ENCODE measurements at places on chromosomes 4 and X.

- no peak for DNase-seq
Measured at GRCh38 chr4:147778942-147779341, 47.1 kb downstream of the ARHGAP10 start.

DNA sequence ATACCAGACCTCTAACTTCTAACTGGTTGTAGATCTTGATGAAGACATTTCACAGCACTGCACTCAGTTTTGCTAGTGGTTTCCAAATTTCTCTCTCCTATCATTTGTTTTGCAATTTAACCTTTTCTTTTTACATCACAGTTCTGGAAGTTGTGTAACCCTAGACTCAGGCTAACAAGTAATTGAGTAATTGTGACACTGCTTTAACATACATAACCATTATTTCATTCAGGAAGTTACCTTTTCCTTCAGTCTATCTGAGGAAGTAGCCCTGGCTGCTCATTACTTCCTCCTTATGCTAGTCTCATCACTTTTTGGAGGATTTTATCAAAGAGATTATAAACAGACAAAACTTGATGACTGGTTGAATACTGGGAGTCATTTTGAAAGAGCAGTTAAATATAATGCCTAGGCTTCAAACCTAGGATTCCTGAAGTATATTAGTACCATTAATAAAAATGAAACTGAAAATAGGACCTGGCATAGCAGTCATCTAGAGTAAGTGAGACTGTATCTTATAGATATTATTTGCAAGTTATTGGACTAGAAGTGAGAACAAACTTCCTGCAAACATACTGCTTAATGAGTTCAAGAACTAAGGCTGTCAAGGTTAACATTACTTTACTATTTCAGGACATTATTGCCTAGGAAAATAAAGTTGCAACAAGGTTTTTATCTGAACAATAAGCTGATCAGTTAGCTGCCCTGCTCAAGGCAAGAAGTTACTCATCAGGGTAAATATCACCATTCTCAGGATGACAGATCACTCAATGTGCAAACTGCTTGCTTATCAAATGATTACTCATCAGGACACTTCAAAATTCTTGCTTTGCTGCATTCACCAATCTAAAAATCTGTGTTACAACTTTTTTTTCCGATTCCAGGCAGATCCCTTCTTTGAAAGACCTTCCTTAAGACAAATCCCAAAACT lies 25.6 kb upstream of the TEX13C start:
- no peak for DNase-seq

- no peak for DNase-seq
Measured at GRCh38 chr4:77465271-77465670, 140.3 kb upstream of the CXCL13 start.

DNA sequence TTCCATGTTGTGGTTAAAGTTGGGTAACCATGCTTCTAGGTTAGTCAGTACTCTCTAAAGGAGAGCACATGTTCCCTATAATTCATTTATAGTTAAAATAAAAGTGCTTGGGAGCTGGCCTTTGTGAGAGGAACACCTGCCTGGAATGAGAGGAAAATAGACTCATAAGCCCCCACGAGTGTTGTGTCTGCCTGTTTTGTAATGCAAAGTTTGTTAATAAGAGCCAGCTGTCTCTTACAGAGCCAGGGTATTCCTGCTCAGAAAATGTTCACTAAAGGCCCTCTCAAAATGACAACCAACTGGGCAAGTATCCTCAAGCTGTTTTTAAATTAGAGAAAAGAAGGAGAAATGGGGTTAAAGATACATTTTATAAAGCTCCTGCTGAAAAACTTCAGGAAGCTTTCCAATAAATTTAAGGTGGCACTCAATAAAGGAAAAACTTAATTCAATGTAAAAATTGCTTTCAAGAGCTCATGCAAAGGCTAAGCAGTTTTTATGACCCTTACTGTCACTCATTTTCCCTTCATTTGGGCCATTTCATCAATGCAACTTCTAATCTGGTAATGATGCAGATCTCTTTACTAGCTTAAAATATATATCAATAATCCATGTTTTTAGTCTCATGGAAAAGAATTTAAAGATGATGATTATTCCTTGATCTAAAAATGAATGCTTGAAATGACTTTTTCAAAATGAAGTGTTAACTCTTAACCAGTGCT lies 793.6 kb downstream of the STPG2 start:
- DNase-seq, result no peak

DNA sequence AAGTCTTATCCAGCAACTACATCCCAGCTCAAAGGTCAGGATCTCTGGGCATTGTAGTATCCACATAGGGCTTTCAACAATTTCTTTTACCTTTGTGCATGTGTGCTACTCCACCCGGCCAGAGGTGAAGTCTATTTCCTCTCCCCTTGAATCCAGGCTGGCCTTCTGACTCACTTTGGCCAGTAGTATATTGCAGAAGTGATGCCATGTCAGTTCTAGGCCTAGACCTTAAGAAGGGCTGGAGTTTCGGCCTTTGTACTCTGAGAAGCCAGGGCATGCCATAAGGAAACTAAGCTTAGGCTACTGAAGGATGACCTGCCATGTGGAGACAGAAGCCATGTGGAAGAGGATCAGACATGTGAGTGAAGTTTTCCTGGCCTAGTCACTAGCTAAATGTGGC lies 191.2 kb upstream of the ATP6AP2 start:
- DNase-seq, result no peak

- no peak for DNase-seq
Measured at GRCh38 chrX:129981200-129981553, 1.3 kb upstream of the BCORL1 start.

GRCh38 chr4:124918559-124919122 lies 206.1 kb upstream of the ANKRD50 start:
- no peak for DNase-seq

GRCh38 chr4:181896614-181897013 lies 346.6 kb upstream of the TENM3 start:
- DNase-seq, result no peak

DNA sequence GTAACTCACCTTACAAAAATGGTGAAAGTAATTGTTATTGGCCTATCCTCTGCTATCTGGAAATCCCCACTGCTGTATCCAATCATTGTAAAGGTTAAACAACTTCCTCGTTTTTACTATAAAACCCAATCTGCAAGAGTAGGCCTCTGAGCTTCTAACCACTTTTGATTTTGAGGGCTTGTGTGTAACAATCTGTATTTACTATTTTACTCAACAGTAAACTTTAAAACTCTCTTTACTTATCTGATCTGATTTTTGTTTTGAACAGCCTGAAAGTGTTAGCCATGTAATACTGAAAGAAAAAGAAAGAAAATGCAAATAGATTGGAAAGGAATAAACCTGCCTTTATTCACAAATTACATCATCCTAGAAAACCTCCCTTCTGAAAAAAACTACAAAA lies 63.1 kb downstream of the SLC10A7 start:
- no peak for DNase-seq

- no peak for DNase-seq
Measured at GRCh38 chr4:24924309-24924781, 11.5 kb upstream of the CCDC149 start.

DNA sequence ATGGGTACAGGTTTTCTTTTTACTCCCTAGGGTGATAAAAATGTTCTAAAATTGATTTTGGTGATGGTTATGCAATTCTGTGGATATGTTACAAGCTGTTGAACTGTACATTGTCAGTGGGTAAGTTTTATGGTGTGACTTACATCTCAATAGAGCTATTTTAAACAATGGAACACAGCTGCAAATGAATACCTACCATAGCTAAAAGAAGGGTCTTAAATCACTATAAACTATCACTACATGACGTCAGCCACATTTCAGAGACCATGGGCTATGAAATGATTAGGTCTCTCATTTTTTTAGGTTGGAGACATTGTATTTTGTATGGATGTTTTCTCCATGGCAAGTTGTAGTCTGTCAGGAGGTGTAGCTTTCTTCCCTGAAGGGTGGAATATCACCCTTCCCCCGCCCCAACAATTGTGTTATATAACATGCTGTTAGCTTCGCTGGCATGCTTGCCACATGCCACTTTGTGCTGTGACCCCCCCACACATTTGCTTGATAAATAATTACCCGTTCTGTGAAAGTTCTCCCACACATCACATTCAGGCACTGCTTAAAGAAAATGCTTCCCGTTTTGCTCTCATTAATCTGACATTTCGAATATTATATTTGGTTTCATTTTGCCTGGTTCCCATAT lies 159.7 kb downstream of the ARHGAP10 start:
- DNase-seq, result no peak

- DNase-seq, result no peak
Measured at GRCh38 chr4:82433791-82434190, 3.4 kb downstream of the ENOPH1 start.

GRCh38 chr4:159222043-159222552 lies 119.2 kb downstream of the RAPGEF2 start:
- no peak for DNase-seq

DNA sequence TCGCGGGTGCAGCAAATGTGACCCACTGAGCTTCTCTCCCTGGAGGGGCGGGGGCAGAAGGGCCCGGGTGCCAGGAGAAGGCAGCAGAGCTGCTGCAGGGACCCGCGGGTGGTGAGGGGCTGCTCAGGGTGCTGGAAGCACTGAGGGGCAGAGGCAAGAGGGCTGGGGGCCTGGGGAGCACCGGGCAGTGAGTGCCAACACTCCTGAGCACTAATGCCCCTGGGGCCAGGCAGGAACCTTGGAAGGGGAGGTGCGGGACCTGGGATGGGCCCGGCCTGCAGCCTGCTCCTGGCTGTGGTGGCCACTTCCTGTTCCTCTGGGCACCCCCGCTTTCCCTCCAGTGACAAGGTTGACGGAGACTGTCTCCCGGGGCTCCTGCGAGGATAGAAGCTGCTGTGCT lies 66.5 kb upstream of the ADRA2C start:
- DNase-seq, result no peak

DNA sequence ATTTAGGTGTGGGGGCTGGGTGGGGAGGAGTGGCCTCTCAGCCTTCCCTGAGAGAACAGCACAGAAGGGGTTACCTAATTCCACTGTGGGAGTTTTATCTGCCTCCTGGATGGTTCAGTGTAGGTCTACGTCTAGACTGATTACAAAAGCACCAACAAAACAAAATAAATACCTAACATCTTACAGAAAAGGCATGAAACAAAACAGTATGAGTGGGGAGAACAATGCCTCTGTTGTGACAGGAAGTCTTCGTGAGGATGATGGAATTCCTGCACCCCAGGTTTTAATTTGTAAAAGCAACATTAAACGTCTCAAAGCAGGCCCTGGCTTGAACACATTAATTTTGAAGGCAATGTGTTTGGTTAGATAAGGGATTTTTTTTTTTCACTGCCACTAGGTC lies 112.1 kb upstream of the GPC4 start:
- DNase-seq, result no peak

GRCh38 chrX:153642655-153643430 lies 4.2 kb upstream of the DUSP9 start:
- DNase-seq, result no peak

DNA sequence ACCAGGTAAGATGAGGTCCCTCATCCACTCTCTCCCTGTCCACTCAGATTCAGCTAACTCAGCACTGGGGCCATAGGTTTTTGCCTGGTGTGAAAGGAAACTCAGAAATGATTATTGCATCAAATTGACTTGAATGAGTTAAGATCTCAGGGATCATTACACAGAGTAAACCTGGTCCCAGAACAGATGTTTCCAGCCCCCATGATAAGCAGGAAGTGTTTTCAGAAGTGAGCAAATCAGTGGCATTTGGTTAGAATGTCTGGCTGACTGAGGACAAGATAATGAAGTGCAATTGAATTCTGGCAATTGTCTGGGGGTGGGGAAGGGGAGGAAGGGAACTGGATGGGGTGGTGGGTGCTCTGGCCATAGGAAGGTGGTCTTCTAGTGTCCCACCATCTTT lies 108.0 kb downstream of the CHIC2 start:
- no peak for DNase-seq

DNA sequence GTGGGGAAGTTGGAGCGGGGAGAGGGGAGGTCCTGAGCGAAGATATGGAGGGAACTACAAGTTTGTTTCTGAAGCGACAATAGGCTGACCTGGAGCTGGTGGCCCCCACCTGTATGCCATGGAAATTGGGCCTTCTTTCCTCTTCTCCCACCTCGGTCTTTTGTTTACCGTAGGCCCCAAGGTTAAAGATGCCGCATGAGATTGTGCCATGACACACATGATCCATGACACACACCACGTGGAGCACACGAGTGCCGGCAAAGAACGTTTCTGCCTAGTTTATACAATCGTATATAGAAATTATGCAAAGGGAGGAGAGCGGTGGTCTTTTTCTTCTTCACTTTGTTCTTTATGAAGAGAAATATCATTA lies 408 bp downstream of the TMEM33 start:
- peak; percentile 43 for DNase-seq

GRCh38 chr4:31917334-31917733 lies 1197.2 kb downstream of the PCDH7 start:
- no peak for DNase-seq

- no peak for DNase-seq
Measured at GRCh38 chr4:26083987-26084386, 170.0 kb downstream of the SMIM20 start.

DNA sequence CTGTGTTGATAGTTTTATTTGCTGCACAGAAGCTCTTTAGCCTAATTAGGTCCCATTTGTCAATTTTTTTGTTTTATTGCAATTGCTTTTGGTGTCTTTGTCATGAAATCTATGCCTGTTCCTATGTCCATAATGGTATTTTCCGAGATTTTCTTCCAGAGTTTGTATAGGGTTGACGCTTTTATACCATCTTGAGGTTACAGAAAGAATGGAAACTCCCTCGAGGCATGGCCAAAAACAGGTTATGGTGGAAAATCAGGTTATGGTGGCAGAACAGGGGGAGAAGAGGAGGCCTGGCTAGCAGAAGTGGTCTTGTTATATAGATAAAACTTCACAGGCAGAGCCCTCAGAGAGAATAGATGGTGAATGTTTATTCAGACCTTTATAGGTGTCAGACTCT lies 21.6 kb downstream of the OPHN1 start:
- DNase-seq, result no peak

DNA sequence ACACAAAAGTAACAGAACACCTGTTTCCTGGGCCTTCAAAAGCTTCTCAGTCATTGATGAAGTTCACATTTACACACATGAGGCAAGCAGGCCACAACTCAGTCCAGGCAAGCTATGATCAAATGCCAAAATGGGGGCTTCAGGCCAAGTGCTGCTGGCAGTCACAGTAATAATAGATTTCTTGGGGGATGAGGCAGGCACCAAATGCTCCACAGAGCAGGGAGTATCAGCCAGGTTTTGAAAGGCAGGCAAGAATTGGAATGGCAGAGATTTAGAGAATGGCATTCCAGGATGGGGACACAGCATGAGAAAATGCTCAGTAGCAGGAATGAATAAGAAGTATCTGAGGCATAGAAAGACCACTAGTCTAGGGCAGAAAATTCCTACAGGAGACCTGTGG lies 52.8 kb downstream of the GRIA3 start:
- DNase-seq, result no peak

DNA sequence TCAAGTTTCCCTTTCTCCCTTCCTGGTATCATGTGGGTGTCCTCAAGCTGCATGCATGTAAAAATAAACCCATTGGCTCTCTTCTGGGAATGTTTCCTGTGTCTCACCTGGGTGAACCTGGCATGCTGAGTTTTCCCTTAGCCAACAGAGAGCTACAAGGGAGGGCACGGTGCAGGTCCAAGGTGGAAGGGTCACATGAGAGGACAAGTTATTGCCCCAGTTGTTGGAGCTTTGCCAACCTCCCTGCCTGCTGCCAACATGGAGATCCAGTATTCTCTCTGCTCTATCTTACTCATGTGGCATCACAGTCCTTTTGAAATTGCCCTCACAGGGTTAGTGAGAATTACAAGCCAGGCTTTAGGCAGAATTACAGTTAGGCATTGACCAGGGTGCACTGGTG lies 196.1 kb upstream of the GYPA start:
- no peak for DNase-seq

- DNase-seq, result no peak
Measured at GRCh38 chr4:52843351-52843750, 18.8 kb upstream of the RASL11B start.

GRCh38 chr4:104508224-104508623 lies 13.5 kb upstream of the CXXC4 start:
- DNase-seq, result no peak
